RPMI8226 (cell line): ENCODE measurements at places on chromosomes 12 and 14.
A peak's percentile ranks its signal among the peaks of the same experiment; 100 is the strongest.

- DNase-seq = no peak
Observed at GRCh38 chr14:104419865-104420505, 159.6 kb upstream of the C14orf180 start.

GRCh38 chr14:61395115-61395725 lies 73.8 kb downstream of the PRKCH start:
- no peak for DNase-seq

- no peak for DNase-seq
Observed at GRCh38 chr12:107135177-107135576, 41.8 kb upstream of the CRY1 start.

GRCh38 chr14:20143911-20144310 lies 5.3 kb downstream of the OR4N5 start:
- DNase-seq = peak; percentile 16

DNA sequence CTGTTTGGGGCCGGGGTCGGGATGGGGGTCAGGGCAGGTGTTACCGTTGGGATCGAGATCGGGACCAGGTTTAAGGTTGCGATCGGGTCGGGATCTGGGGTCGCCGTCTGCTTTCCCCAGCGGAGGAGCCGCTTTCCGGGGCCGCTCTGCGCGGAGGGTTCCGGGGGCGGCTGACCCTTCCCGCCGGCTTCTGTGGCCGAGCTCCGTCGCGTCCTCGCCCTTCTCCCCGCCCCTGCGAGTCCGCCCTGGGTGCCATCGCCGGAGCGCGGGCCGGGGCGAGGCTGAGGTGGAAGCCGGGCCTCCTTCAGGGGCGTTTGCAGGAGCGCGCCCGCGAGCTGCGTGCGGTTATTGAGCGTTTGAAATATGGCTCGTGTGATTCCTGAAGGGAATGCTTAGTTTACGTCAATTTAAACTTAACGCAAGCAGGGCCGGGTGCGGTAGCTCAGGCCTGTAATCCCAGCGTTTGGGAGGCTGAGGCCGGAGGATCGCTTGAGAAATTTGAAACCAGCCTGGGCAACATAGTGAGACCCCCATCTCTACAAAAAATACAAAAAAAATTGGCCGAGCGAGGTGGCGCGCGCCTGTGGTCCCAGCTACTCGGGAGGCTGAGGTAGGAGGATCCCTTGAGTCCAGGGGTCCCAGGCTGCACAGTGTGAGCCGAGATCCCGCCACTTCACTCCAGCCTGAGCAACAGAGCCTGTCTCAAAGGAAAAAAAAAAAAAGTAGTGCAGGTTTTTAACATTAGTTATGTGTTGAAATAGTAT lies 620 bp downstream of the PGAM5 start:
- peak; percentile 23 for DNase-seq

DNA sequence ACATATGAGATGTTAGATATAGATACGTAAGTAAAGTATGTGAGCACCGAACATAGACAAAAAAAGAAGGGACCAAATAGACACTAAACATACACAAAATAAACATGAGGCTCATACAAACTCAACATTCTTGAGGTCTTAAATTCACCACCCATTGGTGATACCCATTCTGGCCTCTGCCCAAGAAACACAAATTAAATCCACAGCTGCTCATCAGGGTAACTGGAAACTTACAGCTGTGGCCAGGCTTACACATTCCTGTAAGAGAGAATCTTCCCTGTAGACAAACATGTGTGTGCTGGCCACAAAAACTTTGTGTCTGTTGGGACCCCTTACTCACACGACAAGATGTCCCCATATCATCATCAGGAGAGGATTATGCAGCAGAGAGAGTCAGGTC lies 22.4 kb downstream of the MAGOHB start:
- no peak for DNase-seq

GRCh38 chr12:102562836-102563425 lies 82.6 kb upstream of the IGF1 start:
- no peak for DNase-seq

GRCh38 chr12:38912116-38912515 lies 6.7 kb upstream of the CPNE8 start:
- DNase-seq = no peak

DNA sequence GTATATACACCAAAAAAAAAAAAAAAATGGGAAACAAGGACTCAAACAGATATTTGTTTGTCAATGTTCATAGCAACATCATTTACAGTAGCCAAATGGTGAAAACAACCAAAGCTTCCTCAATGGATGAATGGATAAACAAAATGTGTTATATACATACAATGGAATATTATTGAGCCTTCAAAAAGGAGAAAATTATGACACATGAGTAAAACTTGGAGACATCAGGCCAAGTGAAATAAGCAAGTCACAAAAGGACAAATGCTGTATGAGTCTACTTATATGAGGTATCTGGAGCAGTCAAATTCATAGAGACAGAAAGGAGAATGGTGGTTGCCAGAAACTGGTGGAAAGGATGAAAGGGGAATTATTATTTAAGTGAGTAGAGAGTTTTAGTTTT lies 7.8 kb downstream of the RNASE9 start:
- DNase-seq = no peak

DNA sequence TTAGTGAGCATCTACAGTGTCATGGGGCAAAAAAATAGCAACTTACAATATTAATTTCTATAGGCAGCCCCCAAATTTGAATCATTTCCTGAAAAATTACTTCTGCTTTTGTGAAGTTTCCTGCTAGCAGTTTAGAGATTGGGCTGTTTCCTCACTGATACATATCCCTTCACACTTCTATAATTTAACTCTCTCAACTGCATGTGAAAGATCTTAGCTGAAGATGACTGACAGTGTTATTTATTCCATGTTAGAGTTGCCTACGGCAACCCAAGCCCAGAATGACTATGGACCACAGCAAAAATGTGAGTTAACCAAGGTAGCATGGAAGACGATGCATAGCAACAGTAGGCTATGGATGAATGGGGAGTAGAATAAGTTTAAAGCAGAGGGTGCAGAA lies at the start of gene KLRG1:
Gene KLRG1, plus strand, starts transcription at position 134 of the 400 bp plus-strand sequence. Its CDS starts 90 bp downstream, at position 224.
- no peak for DNase-seq

DNA sequence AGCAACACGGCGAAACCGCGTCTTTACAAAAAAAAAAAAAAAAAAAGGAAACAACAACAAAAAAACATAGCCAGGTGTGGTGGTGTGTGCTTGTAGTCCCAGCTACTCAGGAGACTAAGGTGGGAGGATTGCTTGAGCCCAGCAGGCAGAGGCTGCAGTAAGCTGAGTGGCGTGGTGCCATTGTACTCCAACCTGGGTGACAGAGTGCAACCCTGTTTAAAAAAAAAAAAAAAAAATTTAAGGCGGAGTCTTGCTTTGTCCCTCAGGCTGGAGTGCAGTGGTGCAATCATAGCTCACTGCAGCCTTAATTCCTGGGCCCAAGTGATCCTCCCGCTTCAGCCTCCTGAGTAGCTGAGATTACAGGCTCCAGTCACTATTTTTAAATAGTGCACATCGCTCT lies 18.2 kb upstream of the FIGNL2 start:
- DNase-seq = no peak

- DNase-seq = no peak
Observed at GRCh38 chr14:101496776-101497683, 64.3 kb upstream of the DIO3 start.

DNA sequence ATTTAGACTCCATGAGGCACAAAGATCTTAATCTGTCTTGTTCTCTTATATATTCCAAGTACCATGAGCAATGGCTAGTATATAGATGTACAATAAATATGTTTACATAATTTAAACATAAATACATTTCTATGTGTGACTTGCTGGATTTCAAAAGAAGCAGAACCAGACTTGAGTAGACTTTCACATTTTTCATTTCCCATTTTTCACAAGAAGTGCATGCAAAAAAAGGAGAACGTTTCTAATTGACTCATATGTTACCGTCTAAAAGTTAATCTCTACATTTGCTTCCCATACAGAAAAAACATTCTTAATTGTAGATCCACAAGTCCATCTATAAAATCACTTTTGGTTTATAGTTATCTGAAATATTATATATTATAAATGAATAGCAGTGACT lies 256.5 kb upstream of the USP15 start:
- no peak for DNase-seq

- DNase-seq = no peak
Observed at GRCh38 chr14:64623554-64624165, 73.9 kb downstream of the PPP1R36 start.

GRCh38 chr14:98931911-98932310 lies 340.1 kb downstream of the BCL11B start:
- no peak for DNase-seq

DNA sequence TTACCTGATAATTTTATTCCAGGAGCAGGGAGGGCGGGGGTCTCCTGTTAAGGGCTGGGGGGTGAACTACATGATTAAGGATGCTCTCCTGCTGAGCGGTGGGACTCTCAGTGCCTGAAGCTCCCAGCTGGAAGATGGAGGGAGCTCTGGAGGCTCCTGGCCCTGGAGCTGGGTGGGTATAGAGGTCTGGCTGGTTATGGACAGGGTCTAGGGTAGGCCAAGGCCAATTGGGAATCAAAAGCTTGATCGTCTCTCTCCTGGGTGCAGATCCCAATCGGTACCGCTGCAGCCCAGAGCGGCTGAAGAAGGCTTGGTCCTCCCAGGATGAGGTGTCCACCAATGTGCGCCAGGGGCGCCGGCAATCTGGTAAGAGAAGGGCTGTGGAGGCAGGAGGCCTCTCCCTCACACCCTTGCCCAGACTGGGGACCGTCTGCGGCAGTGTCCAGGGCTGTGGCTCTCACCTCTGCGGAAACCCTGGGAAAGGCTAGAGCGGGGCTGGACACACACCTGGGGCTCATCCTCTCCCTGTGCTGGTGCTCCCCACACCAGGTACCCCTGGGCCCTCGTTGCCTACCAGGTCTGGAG lies 28.4 kb downstream of the PLEKHG3 start:
- no peak for DNase-seq

GRCh38 chr14:67228325-67228984 lies 12.8 kb upstream of the PALS1 start:
- DNase-seq = no peak

- no peak for DNase-seq
Observed at GRCh38 chr12:124159655-124160054, 135.2 kb upstream of the RFLNA start.

DNA sequence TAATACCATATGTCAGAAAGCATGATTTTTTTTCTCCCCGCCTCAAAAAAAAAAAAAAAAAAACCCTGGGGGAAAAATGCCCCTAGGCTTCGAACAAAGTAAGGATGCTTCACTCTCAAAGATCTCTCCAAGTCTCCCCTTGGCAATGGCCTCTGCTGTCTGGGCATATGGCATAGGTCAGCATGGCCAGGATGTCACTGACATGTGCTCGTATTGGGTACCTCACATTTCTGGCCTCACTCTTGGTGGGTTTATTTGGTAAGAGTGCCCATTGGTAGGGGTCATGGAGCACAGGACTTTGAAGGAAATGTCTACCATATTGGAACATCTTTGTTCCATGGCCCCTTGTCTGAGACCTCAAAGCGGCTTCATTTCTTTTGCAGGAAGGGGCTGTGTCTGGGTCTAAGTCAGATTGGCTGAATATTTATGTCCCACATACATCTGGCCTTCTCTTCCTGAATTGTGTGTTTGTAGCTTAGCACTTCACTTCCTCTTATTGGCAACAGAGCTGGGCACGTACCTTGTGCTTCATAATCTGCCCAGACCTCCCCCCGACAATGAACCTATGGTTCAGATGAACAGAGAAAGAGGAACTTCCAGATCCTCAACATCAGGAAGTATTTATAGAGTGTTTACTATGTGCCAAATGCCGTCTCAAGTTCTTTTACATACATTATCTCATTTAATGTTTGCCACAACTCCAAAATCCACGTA lies 36.3 kb upstream of the OAS1 start:
- DNase-seq = peak; percentile 61

DNA sequence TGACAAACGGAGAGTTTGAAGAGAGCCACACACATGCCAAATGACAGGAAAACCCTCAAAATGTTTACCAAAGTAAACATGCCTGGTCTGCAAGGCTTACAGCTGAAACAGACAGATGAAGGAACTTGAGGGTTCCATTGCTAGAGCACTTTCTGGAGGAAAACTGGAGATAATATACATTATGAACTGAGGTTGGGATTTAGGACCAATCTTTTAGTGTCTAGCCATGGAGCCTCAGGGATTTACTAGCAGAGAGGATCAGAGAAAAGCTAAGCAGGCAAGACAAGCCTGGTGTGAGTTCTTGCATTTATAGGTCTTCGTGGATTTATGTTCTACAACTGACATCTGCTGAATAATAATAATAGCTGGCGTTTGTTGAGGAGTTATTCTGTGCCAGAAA lies 205.3 kb downstream of the AEBP2 start:
- no peak for DNase-seq

DNA sequence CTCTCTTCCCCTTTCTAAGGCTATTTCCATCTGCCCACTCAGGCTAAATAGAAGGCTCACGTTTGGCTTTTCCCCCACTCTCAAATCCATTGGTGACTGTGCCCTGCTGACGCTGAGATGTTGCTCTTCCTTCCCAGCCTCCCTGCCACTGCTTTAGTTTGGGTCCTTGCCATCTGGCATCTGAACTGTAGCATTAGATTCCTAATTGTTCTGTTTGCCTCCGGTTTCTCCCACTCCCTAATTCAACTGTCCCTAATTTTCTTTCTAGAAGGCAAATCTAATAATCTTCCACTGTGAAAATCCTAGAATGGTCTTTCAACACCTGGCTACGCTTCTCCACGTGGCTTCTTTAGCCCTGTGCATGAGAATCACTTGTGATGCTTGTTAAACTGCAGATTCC lies 37.6 kb upstream of the SMOC1 start:
- no peak for DNase-seq

DNA sequence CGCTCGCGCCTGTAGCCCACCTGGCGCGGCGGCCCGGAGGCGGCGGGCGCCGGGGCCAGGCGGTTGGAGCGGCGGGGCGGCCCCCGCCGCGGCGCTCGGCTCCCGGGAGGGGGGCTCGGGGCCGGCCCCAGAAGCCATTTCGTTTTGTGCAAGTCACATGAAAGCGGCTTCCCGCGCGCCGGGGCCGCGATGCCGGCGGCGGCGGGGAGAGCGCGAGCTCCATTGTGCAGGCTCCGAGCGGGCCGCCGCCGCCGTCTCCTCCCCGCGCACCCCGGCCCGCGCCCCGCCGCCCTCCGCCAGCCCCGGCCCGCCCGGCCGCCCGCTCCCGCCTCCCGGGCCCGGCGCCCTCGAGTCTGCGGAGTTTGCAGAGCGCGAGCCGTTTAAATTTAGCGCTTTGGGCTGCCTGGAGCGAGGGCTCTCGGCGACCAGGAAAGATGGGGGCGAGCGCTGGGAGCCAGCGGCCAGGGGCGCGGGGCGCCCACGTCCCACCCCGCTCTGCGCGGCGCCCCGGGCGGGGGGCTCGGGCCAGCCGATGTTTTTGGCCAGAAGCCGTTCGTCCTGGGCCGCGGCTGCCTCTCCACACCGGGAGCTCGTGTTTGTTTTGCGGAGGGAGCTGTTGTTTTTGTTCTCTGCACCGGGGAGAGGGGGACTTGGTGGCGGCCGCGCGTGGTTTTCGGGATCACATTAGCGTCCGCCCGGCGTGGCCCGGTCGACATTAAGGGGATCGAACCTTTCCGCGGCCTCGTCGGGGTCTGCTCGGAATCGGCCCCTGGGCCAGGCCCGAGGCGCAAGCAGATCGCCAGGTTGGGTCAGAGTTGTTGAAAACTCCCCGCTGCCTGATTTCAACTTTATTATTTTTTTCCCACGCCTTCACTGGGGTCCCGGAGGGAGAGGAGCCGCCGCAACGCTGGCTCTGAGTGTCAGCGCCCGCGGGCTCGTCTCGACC lies 982 bp downstream of the BCL7A start:
- peak; percentile 42 for DNase-seq
